ENCODE measurements at places on chromosomes 7 and 10.

GRCh38 chr7:105760551-105761447 is 115.6 kb downstream of the ATXN7L1 start:
- peaks cover 6% of the 10 kb centered on the region for H3K4me1 ChIP-seq
- no peaks in the 10 kb centered on the region for H3K27me3 ChIP-seq
- no peak overlapping the region for H3K4me3 ChIP-seq
- H3K36me3 ChIP-seq, result no peaks in the 10 kb centered on the region

DNA sequence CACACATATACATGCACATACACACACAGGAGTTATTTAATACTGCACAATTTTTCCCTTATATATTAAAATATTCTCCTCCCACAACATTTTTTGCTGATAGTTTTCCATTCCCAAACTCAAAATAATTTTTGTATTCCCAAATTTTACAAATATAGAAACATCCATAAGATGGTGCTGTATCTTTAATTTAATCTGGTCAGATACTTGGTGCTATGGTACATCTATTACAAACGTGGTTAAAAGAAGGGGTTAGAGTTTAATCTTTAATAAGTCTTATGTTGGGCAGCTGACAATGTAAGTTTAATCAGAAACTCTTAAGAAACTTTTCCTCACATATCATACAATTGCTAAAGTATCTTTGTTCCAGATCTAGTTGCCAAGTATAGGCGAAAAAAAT is 10.2 kb upstream of the CADPS2 start:
- H3K4me3 ChIP-seq, result no peak overlapping the region
- no peaks in the 10 kb centered on the region for H3K36me3 ChIP-seq
- H3K27ac ChIP-seq, result no peak overlapping the region
- no peak for DNase-seq

DNA sequence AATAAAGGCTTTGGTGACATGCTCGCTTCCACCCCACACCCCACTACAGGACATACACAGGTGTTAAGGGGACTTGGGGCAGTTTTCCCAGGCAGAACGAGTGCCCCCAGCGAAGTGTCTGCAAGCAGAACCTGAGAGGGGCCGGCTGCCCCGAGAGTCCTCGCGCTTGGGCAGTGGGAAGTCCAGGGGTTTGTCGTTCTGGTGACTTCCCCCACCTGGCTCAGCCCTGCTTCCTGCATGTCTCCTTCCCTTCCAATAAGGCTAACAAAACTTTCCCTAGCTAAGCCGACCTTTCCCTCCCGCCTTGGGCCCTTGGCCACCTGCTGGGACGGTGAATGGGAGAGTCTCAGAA is 916 bp downstream of the VWA2 start:
- no peak overlapping the region for H3K27ac ChIP-seq
- H3K4me1 ChIP-seq, result peaks cover 22% of the 10 kb centered on the region
- H3K36me3 ChIP-seq, result no peaks in the 10 kb centered on the region
- peaks cover 7% of the 10 kb centered on the region for H3K27me3 ChIP-seq
- no peak for DNase-seq

- H3K4me1 ChIP-seq, result no peaks in the 10 kb centered on the region
- H3K27me3 ChIP-seq, result peaks cover 4% of the 10 kb centered on the region
- DNase-seq, result no peak
- no peak overlapping the region for H3K27ac ChIP-seq
- H3K4me3 ChIP-seq, result no peak overlapping the region
Measured at GRCh38 chr10:129897871-129898626, 66.0 kb downstream of the EBF3 start.

DNA sequence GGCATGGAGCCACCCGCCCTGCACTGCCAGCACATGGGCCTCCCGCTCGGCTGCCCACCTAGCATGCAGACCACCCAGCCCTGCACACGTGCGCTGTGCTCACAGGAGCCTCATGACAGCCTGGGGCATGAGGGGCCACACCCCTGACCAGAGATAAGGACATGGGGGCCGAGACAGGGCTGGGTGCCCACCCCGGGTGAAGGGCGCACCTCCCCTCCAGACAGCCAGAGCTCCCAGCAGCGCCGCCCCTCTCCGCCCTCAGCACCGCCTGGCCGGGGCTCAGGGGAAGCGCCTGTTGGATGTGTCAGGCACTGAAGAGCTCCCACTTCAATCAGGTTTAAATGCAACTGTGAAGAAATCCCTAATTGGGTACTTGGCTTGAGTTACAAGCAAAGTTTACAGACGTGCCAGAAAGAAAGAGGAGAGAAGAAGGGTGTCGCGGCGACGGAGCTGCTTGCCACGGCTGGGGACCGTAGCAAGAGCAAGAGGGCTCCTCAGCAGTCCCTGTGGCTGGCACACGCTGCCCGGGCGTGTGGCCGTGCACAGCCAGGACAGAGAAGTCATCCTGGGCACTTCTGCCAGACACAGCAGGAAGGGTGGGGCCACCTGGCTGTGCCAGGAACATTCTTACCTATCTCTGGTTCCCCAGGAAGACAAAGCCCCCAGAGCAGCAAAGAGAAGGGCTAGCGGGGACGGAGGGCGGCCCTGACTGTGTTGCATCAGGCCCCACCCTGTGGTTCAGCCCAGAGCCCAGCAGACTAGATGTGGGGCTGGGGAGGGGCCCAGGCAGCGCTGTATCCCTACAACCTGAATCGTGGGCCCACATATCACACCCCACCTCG is 247.4 kb downstream of the ELFN1 start:
- no peak overlapping the region for H3K4me3 ChIP-seq
- no peak overlapping the region for H3K27ac ChIP-seq
- peaks cover 3% of the 10 kb centered on the region for H3K36me3 ChIP-seq
- peaks cover 11% of the 10 kb centered on the region for H3K4me1 ChIP-seq

Measured in keratinocyte (primary cell).